ENCODE measurements at places on chromosomes 7 and 10.

DNA sequence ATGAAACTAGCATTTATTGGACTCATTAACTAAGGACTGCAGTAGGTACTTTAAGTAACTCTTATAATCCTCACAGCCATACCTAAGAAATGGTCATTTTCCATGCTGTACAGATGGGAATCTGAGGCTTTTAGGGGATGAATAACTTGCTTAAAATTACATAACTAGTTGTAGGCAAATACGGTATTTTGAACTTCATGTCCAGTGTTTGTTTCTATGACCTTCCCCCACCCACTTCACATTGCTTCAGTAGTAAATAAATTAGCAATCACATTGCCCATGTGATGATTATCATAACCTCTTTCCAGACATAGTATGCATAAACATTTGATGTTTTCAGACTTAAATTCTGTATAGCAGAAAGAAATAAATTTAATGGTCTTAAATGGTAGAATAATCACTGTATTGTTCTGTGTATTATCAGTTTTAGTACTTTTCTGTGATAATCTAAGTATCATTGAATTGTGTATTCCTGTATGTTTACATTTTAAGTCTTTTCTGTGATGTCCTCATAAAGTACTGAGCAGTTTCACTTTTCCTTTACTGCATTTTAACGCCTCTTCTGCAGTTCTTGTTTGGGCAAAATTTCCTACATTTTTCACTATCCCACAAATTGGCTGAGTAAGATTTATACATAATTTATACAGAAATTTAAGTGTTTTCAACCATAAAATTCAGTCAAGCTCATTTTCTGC is 48.3 kb downstream of the ANKIB1 start:
- no peak for DNase-seq

GRCh38 chr10:77493851-77494261 is 143.8 kb downstream of the KCNMA1 start:
- no peak for DNase-seq

DNA sequence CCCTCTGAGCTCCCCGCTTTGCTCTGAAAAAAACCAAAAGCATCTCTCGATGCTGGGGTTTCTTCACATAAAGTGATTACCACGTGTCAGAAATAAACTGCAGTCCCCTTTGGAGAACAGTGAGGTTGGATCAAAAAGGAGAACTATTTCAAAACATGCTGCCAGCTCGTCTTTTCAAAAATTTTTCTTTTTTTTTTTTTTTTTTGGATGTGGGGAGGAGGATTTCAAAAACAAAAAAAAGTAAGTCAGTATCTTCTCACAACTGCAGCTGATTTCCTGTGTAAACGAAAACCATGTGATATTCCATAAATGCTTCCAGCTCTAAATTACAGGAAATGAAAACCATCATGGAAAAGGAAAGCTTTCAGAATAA is 155.0 kb upstream of the LYZL2 start:
- DNase-seq: no peak

- DNase-seq: no peak
Observed at GRCh38 chr10:57506414-57507094, 761.1 kb downstream of the IPMK start.

GRCh38 chr7:18831943-18832342 is 285.5 kb downstream of the TWIST1 start:
- no peak for DNase-seq

DNA sequence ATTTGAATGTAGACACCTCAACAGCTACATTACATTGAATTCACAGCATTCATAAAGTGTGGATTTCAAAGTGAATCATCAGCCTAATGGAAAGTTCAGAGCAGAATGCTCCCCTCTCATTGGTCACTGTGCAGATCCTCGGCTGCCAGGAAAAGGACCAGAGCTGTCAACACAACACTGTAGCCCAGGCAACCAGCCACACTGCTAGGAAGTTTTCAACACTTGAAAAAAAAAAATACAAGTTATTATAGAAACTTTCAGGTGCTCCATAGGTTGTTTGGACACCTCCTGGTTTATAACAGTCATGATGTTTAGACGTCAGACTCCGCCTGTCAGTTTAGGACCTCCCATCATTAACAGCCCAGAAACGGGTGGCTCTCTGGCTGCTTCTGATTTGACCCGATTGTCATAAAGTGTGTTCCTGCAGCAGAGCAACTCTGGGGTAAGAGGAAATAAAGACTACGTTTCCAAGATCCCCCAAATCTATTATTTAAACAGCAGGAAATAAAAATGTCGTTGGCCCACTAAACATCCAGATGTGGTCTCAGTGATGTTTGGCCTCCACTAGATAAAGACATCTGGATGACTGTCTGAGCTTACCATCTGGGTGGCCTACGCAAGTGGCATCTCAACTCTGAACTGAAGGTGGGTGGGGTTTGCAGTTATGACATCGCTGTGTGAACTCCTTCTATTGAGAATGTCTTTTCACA is 117.4 kb downstream of the CABCOCO1 start:
- DNase-seq: no peak

DNA sequence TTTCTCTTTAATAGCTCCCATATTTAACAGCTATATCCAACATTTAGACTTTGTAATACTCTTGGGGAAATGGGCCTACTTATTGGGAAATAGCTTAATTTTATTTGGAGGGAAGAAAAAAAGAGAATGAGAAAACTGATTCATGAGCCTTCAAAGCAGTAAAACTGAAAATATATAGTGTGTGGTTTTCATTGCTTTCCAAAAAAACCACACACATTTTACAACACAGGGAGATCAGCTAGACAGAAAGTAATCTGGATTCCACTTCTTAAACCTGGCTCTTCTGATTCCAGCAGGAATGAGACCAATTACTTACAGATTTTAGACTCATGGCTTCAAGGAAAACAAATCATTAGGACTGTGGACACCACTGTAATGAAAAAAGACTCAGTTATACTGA is 48.7 kb downstream of the CH25H start:
- no peak for DNase-seq

GRCh38 chr7:39102234-39102633 is 124.5 kb downstream of the POU6F2 start:
- no peak for DNase-seq

Measured in bone marrow (tissue), 2 donors.